ENCODE measurements at places on chromosomes 4 and X.

GRCh38 chr4:101071241-101071640, 276.1 kb downstream of the PPP3CA start:
- DNase-seq, result no peak

- no peak for DNase-seq
Measured at GRCh38 chr4:20960291-20960690, 260.0 kb downstream of the PACRGL start.

DNA sequence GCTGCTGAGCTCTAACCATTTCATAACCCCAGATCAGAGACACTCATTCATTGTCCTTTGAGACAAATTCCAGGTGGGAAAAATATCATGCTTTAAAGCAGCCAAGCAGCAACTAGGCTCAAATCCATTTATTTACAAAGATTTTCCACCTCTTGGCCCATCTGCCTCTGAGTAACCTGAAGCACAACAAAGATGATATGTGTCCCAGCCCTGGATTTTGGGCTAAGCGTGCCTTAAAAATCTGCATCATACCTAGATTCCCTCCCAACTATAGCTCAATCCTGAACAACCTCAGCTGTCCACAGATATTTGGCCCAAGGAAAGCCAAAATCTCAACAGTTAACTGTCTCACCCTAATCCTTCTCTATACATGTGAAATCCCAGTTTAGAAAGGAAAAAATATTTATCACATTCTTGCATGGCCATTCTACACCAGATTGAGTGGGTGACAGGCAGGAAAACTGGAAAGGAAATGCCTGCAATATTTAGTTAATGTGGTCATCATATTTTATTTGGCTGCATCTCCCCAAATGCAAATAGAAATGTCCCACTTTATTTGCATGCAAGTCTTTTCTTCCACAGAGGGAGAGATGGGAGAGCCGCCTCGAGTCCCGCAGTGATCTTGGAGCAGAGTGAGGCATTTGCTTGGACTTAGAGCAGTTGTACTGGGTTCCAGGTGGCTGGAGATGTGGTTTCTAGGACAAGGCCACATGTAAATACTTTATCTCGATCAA, 146.4 kb upstream of the EOLA2 start:
- DNase-seq, result no peak

GRCh38 chr4:173488656-173489055, 41.4 kb downstream of the HAND2 start:
- DNase-seq, result no peak

DNA sequence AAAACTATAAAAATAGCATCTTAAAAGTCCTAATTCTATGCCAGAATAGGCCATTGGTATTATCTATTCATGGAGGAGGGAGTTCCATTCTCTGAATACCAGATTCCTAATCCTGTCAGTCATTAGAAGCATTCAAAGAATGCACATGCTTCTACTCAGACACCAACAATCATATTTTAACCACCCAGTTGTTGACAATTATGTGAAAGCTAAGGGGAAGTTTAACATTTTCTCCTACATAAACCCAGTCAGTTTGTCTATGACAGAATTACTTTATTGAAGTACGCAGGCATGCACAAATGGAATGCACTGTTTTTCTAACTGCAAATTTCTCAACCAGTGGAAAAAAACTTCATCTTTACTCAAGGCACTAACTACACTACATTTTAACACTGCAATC, 69.6 kb upstream of the MTNR1A start:
- DNase-seq, result no peak

- no peak for DNase-seq
Measured at GRCh38 chrX:108177351-108178142, 86.0 kb downstream of the ATG4A start.

DNA sequence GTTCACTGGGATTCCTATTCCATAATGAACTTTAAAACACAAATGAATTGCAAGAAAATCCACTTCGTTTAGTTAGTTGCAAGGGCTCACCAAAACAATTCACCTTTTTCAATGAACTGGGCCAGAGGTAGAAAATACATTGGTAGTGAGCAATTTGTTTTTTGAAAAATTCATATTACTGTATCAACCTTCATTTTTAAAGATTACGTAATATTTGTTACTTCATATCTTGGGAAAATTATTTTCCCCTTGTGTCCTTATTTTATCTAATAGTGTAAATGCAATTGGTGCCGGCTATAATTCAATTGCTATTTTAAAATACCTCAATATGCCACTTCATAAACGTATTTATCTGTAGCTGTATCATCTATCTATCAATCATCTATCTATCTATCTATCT, 41.5 kb downstream of the MFAP3L start:
- DNase-seq, result no peak

GRCh38 chr4:75063433-75063832, 130.5 kb downstream of the PARM1 start:
- DNase-seq, result no peak

DNA sequence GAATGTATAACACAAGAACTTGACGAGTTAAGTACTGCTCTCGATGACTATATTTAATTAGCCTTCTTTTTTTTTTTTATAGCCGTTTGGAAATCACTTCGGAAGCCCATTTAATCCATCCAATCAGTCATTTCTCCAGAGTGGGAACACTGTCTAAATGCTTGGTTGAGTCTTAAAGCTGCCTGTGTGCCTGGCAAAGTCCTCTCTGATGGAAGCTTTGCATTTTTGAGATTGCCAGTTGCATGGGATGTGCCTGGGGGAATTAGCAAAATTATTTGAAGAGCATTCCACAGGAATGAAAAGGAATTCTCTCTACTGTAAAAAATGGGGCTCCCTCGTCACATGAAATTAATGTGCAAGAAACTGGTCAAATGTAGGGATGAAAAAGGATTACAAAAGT, 398.8 kb upstream of the RPS6KA3 start:
- DNase-seq, result no peak

DNA sequence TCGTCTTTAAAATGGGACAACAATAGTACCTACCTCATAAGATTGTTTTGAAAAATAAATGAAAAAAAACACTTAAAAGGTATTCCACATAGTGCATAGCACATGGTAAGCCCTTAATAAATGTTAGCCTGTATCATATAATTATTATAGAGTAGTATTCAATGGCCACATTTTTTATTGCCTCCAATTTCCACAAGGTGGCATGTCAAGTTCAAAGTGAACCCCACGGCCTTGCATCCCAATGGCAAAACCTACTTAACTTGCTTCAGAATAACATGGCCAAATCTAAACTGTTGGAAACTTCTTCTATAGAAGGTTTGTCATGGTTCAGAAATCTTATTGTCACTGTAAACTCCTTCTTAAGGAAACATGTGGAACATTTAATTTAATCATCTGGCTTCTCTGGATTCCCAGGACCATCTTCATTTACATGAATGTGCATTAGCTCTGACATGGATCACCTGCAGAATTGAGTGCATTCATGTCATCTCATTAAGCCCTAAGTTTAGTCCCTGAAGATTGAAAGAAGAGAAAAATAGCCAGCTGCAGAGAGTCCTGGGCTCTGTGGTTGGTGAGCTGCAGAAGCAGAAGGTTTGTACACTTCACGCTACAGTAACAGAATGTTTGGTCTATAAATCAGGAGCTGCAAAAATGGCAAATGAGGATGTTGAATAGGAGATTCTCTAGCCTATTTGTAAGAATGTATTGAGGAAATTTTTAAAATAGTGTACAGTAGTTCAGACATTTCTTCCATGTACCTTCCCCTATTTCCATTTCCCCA, 61.0 kb downstream of the ANXA3 start:
- no peak for DNase-seq

DNA sequence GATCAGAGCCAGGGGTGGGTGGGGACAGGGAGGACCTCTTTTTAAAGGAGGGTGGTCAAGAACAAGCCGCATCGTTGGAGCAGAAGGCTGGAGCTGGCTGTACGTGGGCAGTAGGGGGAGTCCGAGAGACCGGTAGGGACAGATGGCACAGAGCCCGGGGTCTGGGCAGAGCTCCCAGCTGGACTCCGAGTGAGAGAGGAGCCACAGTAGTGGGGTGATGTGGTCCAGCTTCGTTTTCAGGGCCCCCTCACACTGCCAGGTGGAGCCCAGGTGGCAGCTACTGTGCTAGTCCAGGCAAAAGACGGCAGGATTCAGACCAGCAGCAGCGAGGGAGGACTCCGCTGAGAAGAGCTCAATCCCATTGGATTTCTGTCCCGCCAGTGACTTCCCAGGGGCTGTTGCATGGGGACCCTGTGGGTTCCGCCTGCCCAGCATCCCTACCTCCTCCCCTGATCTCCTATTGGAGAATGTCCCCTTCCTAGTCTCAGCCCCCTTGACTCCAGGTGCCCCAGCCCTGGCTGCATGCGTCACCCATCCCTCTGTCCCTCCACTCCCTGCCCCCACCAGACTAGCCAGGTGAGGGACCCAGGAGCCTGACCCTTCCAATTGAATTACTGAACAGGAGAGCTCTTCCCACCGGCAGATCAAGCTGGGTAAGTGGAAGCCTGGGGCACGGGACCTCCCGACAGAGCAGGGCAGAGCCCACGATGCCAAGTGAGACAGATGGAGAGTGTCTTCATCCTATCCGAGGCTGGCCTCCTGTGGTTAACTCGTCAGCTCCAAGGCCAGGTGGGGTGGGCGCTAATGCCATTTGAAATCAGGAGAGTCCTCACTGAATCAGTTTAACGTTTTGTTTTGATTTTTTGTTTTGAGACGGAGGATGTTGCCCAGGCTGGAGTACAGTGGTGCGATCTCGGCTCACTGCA, 2.9 kb downstream of the ARHGAP4 start:
- DNase-seq, result no peak

DNA sequence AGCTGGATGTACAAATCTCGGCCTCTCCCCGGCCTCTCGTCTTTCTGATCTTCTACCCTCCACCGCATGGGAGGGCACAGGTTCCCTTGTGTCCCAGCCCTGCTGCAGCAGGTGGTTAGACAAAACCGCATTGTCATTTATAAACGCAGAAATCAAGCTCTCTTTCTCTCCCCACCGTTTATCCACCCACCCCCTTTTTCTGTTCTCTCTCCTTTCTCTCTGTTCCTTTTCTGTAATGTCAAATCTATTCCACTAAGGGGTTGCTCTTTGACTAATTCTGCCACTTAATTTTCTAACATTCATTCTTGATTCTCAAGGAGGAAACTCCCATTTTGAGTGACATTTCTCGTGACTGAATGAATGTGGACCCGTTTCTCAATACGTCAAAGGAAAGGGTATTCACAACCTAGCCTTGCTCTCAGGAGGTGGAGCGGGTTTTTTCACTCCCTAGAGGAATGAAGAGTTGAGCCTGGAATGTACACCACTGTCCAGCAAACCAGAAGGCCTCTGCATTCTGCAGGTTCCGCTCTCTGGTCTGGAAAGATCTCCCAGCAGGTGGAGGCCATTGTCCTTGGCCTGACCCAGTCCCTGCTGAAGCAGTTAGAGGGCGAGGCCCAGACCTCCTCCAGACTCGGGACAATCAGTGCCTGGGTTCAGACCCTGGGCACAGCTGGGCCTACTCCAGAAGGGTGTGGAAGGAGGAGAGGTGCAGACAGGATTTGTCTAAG, 70.9 kb upstream of the ENPP6 start:
- DNase-seq, result no peak

GRCh38 chrX:5829060-5829459, 399.6 kb downstream of the NLGN4X start:
- DNase-seq, result no peak

DNA sequence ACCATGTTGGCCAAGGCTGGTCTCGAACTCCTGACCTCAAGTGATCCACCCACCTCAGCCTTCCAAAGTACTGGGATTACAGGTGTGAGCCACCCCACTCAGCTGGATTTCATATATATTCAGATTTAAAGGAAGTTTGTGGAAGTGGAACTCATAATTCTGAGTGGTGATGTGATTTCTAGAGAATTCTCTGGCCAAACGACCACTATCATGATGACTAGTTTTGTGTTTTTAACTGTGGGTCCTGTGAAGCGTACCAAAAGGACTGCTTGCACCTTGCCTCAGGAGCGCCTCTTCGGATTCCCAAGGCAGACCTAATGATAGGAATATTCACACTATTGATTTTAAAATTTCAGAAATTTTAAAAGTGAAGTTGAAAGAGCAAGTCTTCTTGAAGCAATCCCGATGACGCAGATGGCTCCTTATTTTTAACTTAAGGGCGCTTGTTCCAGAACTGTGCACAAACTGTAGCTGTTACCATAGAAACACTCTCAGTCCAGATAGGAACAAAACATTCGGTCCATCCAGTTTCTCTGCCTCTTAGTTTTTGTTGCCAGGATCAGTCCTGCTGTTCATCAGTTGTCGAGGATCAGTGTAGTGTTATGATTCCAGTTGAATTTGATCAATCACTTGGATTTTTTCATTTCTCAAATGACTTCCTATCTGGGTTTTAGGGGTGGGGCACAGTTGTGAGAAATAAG, 51.7 kb upstream of the CLCN4 start:
- DNase-seq, result no peak

DNA sequence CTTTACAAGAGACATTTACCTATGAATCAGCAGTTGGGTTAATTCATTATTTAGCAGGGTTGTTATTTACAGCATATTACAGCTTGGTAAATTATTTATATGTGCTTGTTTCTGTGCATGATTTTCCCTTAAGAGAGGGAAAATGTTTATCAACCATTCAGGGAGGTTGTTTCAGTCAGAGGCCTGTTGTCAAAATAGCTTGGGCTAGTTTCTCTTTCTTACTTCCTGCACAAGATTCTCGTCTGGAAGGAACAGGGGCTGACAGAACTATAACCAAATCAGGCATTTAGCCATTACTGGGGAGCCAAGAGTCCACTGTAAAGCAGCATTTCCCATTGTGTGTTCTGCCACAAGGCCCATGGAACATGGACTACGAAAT, 135.8 kb downstream of the HS6ST2 start:
- no peak for DNase-seq

GRCh38 chr4:68326141-68326540, 23.7 kb downstream of the YTHDC1 start:
- no peak for DNase-seq

- no peak for DNase-seq
Measured at GRCh38 chr4:83282049-83282535, 2.5 kb downstream of the COQ2 start.

DNA sequence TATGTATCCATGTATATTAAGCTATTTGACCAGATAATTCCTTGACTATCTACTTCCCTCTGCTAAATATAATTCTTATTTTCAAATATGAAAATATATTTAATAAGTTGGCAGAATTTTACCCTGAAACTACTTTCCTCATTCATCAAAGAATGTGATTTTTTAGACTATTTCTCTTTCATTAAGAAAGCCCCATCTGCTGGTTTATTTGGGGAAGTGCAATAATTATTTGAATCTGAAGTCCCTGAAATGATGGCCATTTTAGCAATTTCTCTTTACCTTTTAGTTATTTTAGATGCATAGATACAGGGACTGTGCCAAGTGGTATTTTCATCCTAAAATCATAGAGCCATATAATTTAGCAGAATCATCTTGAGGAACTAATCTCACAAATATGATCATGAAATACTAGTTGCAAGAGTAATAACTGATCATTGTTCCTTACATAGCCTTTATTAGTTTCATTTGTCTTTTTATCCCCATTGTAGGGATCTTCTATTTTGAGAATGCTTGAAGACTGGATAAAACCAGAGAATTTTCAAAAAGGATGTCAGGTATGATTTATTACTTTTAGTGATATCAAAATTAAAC, 39.0 kb downstream of the ENPEP start:
- DNase-seq, result no peak

GRCh38 chr4:123896446-123897071, 500.0 kb downstream of the SPRY1 start:
- no peak for DNase-seq

- no peak for DNase-seq
Measured at GRCh38 chrX:150337026-150337425, 26.1 kb upstream of the MAMLD1 start.

Measured in GM12891 (cell line).